Stimulated activated CD4-positive, alpha-beta T cell treated with anti-CD3 and anti-CD28 coated beads, TNF-alpha, amount 100 ng/mL, for 1 hour (primary cell): ENCODE measurements at places on chromosomes 2 and 18.

GRCh38 chr2:38546585-38546984 lies 56.1 kb downstream of the HNRNPLL start:
- DNase-seq: no peak

DNA sequence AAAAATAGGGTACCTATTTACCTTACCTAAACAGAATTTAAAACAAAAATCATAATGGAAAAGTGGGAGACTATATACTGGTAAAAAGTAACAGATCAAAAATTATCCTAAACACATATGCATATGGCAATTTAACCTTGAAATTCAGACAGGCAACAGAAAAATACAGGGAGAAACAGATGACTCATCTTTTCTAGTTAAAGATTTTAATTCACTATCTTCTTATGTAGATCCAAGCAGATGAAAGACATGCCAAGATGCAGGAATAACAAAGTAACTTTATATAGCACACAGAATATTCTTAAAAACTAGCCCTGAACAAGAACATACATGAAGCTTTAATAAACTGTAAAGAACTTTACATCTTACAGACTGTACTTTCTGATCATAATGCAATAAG lies 30.9 kb downstream of the PRPF40A start:
- no peak for DNase-seq

GRCh38 chr2:197075754-197076337 lies 149.3 kb upstream of the PGAP1 start:
- no peak for DNase-seq

DNA sequence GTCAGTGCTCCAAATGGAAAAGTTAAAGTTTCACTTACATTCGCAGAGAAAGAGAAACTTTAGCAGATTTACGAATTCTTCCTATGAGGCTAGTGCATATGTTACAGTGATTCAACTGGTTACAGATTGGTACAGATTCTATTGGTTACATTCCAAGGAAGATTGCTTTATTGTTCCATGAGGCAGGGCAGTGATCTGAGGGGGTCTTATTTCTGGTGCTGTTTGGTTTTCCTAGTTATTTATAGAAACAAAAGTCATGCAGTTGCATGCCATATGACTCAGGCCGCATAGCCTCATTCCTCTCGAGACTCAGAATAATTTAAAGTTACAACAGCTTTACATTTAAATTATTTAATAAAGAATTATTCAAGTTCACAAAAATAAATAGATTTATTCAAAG lies 385.4 kb upstream of the SYT4 start:
- DNase-seq: no peak

GRCh38 chr2:168084288-168084687 lies 163.1 kb downstream of the STK39 start:
- DNase-seq: no peak

DNA sequence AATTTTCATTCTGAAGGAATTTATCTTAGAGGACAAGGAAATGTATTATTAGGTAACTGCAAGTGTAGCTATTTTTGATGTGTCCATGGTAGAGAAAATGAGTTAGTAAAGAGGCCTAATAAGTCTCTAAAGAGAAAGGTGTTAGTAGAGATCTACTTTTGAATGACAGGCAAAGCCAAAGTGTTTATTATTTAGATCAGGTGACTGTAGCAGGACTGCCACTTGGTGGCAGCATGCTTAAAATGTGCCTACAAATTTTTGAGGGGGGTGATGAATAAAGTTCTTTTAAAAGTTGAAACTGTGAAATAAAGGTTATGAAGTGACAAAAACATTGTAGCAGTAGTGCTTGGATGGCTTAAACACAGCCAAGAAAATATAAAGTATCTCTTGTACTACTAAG lies 421.5 kb upstream of the MEIS1 start:
- DNase-seq: no peak

DNA sequence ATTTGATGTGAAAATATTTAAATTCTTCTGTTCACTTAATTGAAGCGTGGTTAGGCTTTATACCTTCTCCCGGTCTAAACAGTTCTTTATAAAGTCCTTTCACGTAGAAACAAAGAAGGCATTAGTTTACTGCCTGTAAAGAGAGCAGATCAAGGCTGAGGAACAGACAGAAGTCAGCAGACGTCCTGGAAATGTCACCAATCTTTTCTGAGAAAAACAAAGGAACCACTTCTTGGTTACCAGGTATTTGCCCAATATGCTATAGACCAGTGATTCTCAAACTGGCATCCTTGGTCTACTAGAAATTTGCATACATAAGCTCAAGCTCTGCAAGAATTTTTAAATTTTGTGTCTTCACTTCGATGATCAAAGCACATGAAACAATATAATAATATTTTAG lies 89.2 kb upstream of the STK17B start:
- no peak for DNase-seq

DNA sequence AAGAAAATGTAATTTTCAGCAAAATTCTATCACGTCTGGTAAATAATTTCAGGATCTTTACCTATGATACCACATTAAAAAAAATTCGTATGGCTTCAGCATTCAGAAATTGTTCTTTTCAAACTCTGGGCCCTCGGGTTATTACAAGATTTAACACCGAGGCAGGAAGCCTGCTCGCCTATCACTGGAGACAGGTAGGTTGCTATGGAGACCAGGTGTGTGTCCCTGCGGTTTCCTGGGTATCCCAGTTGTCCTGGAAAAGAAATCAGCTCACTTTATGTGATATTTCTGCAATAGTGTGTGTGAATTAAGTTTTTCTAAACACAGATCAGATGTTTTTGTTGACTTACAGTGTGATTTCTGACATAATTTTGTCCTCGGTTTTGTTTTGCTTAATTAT lies 14.2 kb downstream of the HPCAL1 start:
- DNase-seq: no peak

- no peak for DNase-seq
Observed at GRCh38 chr2:226088366-226088674, 688.8 kb downstream of the NYAP2 start.
